Pericardium fibroblast (primary cell): ENCODE measurements at places on chromosomes 3 and 15. TPM values are rescaled to one million over a fixed set of nuclear protein-coding genes. Genes with fewer than 3 reads are reported as not detected.

CCR9 gene
- total RNA-seq = not detected in 2 replicates

PLSCR5 gene
- not detected in 2 replicates for total RNA-seq

ZIC1 gene
- total RNA-seq = 0.43 TPM in 1 of 2 replicates, not detected in the other

ARNT2 gene
- total RNA-seq = 15.9 and 22.0 TPM in 2 replicates

HDAC11 gene
- 7.8 and 11.7 TPM in 2 replicates for total RNA-seq

KCNH8 gene
- not detected in 2 replicates for total RNA-seq

FANCI gene
- 3.3 and 5.4 TPM in 2 replicates for total RNA-seq

ST3GAL6 gene
- total RNA-seq = 3.7 and 4.0 TPM in 2 replicates

MYRIP gene
- total RNA-seq = not detected in 2 replicates

DPPA2 gene
- not detected in 2 replicates for total RNA-seq

PTX3 gene
- total RNA-seq = 1,042 and 2,456 TPM in 2 replicates

HESX1 gene
- total RNA-seq = not detected in 2 replicates

GNAT1 gene
- total RNA-seq = not detected in 2 replicates

C2CD4A gene
- total RNA-seq = 0.12 TPM in 1 of 2 replicates, not detected in the other

TMEM108 gene
- total RNA-seq = 0.23 and 0.85 TPM in 2 replicates

ZBTB47 gene
- 28.9 and 34.1 TPM in 2 replicates for total RNA-seq

TP63 gene
- not detected in 2 replicates for total RNA-seq

SHC4 gene
- total RNA-seq = 0.09 and 5.6 TPM in 2 replicates

RASGRP1 gene
- total RNA-seq = 0.51 and 1.2 TPM in 2 replicates

LYZL4 gene
- not detected in 2 replicates for total RNA-seq

SPATA12 gene
- not detected in 2 replicates for total RNA-seq

MGA gene
- 11.3 and 14.2 TPM in 2 replicates for total RNA-seq

CCDC54 gene
- total RNA-seq = not detected in 2 replicates

SLC2A2 gene
- total RNA-seq = not detected in 2 replicates

CHST13 gene
- total RNA-seq = not detected in 2 replicates

ZPLD1 gene
- total RNA-seq = not detected in 2 replicates

ACOX2 gene
- 8.2 and 30.9 TPM in 2 replicates for total RNA-seq

CPNE4 gene
- total RNA-seq = not detected in 2 replicates

GHSR gene
- total RNA-seq = not detected in 2 replicates

TNFAIP8L3 gene
- 10.3 and 14.4 TPM in 2 replicates for total RNA-seq

MYO5C gene
- under 0.01 and 0.34 TPM in 2 replicates for total RNA-seq

SAMMSON gene
- not detected in 2 replicates for total RNA-seq

SLC24A5 gene
- not detected in 2 replicates for total RNA-seq

NUP210 gene
- under 0.01 TPM in 1 of 2 replicates, not detected in the other for total RNA-seq

OSTN gene
- 5.2 TPM in 1 of 2 replicates, not detected in the other for total RNA-seq

SEMA6D gene
- total RNA-seq = 4.1 and 4.8 TPM in 2 replicates

TNFSF10 gene
- not detected in 2 replicates for total RNA-seq

GPR27 gene
- not detected in 2 replicates for total RNA-seq

PRR23E gene
- total RNA-seq = not detected in 2 replicates

PLA2G4D gene
- not detected in 2 replicates for total RNA-seq

KCNMB3 gene
- total RNA-seq = 0.12 and 0.26 TPM in 2 replicates

JMJD7 gene
- 3.3 and 4.6 TPM in 2 replicates for total RNA-seq

STRA6 gene
- 2.0 and 3.5 TPM in 2 replicates for total RNA-seq

KLHL40 gene
- total RNA-seq = 0.17 TPM in 1 of 2 replicates, not detected in the other

MYEF2 gene
- total RNA-seq = 0.58 and 0.60 TPM in 2 replicates

OR4F15 gene
- total RNA-seq = not detected in 2 replicates

POLQ gene
- total RNA-seq = 0.09 and 0.23 TPM in 2 replicates

LRRIQ4 gene
- total RNA-seq = not detected in 2 replicates

AGTR1 gene
- total RNA-seq = 4.3 and 15.6 TPM in 2 replicates

CPB1 gene
- total RNA-seq = 1.6 TPM in 1 of 2 replicates, not detected in the other

LRRC34 gene
- 2.1 and 15.5 TPM in 2 replicates for total RNA-seq

IQCF5 gene
- total RNA-seq = not detected in 2 replicates
